ENCODE measurements at places on chromosomes 7 and 10.

- peak; percentile 57 for DNase-seq
Measured at GRCh38 chr10:36634916-36635315, 490.5 kb upstream of the ANKRD30A start.

GRCh38 chr7:55164527-55164926, 145.7 kb downstream of the EGFR start:
- no peak for DNase-seq

GRCh38 chr10:59336632-59337031, 25.7 kb downstream of the FAM13C start:
- DNase-seq, result peak; percentile 63

DNA sequence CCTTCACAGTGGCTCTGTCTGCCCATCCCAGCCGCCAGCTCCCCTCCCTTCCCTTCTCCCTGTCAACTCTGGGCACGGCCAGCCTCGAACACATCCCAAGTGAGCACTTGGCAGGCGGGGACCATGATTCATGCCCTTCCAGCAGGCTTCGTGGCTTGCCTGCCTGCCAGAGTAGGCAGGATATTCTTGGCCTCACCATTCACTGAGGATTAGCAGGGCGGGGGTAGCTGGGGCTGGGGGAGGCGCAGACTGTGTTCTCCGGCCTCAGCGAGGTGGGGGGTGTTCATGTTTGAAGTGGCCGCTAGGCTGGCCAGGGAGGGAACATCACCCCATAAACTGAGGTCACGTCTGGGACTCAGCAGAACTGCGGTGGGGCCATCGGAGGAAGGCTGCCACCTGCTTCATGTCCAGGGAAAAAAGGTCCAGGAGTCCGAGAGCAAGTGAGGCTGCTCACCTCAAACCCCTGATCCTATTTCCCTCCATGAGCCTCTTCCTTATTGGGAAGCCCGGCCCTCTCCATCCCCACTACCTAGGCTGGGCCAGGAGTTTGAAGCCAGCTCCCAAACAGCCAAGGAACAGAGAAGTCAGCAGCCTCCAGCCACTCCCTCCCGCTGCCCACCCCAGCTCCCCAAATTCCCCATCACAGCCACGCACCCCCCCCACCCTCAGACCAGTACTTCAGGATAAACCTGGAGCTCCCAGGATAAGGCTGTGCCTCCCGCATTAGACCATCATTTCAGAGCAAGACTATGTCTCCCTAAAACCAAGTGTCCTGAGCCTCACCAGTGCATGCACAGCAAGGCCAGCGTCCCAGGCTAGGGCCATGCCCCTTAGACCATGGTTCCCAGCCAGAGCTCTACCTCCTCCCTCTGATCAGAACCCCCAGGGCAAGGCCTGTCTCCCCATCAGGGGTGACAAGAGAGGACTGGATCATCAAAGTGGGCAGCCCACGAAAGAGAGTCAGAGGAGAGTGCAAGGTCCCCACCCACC, 42.8 kb upstream of the RABGEF1 start:
- DNase-seq, result peak; percentile 68

DNA sequence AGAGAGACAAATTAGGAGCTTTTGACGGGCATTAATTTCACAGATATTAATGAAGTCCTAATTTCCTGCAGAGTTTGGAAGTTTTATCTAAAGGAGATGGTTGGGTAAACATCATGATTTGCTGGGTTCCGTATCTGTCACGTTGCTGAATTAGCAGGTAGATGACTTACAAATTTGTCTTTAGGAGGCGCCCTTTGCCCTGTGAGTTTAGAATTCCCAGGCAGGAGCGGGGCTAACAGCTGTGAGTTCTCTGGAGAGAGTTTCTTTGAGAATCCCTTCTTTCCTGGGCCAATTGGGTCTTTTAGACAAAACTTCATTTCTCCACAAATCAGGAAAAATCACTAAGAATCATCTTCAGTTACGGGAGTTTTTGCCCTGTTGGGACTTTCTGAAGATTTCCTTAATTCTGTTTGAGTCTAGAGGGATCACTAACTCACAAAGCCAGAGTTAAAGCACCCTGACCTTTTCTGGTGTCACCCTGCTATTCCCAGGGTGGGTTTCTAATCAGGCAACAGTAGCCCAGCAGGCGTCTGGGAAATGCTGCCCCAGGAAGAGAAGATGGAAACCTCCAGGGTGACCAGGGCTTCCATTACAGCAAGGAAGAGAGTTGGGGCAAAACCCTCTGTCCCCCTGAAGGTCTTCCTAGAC, 63.7 kb downstream of the PRKCQ start:
- no peak for DNase-seq

DNA sequence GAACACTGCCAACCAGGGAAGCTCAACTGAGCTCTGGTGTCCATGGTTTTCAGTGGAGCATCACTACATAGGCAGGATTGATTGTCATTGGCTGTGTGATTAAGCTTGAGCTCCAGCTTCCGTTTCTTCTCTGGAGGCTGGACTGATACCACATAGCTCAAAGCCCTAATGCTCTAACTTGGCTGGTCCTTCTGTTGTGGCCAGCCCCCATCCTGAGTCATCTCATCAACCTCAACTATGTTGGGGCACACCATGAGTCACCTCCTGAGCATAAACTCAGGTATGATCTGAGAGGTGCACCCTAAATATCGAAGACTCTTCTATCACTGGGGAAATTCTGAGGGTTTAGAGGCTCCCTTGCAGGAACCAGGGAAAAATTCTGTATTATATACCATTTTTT, 114.5 kb upstream of the INHBA start:
- peak; percentile 62 for DNase-seq

DNA sequence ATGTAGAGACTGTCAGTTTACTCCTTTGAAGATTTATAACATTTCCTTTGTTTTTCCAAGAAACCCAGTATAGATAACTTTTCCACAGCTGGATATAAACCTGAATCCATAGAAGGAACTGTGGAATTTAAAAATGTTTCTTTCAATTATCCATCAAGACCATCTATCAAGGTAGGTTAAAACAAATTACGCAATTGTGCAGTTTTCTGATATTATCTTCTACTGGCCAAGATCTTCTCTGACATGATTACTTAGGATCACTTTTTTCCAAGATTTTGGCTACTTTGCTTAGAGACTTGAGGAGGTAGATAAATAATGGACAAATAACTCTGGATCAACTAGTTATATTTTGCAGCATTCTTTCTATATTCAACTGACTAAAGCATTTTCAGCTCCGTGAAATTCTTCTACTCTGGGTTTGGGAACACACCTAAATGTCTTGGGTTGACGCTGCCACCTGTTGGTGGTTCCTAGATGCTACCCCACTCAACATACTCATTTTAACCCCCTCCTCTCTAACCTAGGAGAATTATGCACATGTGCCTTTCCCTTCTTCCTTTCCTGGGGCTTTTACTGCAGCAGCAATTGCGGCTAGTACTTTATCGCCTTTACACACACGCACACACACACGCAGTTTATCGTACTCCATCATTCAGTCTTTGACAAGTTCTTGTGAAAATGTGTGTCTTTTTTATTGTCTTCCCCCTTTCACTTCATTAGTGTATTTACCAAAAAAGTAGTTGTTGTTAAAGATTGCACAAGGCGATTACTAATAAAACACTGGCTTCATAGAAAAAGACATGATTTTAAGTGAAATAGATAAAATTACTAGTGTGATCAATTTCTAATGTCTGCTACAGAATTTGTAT, 32.7 kb downstream of the ABCB5 start:
- DNase-seq, result peak; percentile 4

DNA sequence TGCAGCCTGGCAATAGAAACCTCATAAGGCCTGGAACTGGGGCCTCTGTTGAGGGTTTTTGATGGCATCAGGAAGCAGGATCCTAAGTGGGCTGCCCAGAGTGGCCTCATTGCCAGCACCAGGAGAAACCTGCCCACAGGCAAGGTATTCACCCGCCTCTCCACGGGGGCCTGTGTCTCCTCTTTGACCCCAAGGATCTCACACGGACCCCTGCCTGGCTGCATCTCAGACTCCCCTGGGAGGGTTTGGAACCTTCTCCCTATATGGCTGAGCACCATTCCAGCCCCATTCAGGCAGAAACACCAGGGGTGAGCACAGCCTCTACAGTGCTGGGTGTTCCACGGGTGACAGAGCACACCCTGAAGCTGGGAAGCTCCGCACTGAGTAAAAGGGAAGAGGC, 14.6 kb upstream of the C10orf71 start:
- DNase-seq, result no peak

DNA sequence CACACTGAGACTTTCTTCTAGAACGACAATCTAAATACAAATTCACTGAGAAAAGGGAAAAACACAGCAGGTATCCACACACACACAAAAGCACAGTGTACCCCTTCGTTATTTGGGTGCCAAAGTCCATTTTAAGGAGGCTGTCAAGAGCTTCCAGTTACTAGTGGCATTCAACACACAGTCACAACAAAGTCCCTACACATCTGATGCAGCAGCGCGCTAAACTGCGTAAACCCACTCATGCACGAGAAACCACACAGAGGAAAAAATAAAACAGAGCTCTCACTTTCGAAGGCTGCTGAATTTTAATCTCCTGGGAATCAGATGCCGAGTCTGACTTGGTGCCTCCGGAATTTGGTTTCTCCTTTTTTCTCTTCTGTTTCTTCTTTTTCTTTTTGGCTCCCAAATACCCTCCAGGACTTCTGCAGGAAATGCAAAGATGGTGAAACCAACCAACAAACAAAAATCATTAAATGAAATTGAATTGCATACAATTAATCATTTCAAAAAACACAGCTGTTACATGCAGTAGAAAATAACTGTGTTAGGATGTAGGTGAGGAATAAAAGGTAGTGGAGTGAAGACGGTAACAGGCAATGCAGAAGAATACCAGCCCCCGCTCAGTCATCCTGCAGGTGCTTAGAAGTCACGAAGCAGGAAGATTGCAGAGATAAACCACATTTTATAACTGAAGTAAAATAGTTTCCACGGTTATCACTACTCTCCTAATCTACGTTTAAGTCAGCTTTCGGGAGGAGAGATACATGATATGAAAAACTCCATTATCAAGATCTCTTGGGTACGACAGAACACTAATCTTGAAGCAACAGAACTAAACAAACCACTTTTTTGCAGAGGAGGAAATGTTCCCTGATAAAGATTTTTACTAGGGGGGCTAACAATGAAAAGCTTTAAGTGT, 27.1 kb downstream of the NMT2 start:
- peak; percentile 37 for DNase-seq

DNA sequence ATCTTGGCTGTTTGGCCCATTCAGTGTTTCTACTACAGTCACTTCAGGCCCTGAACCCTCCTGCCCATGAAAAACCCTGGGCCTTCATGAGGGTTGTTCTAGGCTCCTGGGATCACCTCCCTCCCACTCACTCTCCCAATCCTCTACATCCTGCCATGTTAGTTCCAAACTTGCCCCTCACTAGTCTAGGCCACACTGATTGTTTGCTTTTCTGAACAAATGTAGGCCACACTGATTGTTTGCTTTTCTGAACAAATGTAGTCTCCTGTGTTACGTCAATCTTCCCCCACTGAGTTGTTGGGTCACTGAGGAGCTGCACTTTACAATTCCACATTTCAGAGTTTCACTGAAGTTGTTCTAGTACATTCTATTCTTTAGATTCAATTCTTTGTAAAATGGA, 5.3 kb upstream of the ALDH18A1 start:
- no peak for DNase-seq

Data from fibroblast of skin of scalp (primary cell).